ENCODE measurements at places on chromosomes 6 and 20.

DNA sequence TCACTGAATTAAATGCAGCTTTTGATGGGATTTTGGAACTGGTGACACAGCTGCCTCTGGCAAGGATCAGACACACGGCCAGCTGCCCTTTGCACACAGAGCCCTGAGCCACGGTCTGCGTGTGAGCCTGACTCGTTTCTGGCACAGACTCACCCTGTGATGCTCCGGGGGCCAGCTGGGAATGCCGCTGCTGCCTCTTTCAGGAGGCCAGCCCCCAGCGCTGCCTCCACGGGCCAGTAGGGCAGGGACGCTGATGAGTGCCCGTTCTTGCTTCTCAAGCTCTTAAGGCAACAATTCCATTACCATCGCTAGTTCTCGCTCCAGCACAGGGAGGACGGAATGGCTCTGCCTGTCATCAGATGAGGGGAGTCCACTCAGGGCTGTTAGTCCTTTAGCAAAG is 61.6 kb downstream of the IRF4 start:
- peak; percentile 32 for DNase-seq

- no peak for DNase-seq
Observed at GRCh38 chr6:105753207-105753606, 332.9 kb upstream of the PRDM1 start.

DNA sequence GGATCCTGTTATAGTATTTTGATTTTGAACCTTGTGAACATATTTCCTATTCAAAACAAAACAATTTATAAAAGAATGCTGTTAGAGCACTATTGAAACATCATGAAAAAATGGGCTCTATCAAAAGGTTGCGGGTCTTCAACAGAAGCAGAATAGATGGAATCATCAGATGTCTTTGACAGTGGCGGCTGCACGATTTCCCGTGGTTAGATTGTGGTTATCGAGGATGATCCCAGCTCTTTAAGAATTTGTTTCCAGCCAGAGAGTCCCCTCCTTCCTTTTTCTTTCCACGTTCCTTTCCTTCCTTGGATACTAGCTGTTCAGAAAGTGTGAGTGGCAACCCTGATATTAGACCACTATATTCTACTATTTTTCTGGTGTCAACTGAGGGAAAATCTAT is 163.4 kb downstream of the FARS2 start:
- no peak for DNase-seq

GRCh38 chr6:46390153-46390876 is 100.9 kb downstream of the RCAN2 start:
- DNase-seq = no peak

DNA sequence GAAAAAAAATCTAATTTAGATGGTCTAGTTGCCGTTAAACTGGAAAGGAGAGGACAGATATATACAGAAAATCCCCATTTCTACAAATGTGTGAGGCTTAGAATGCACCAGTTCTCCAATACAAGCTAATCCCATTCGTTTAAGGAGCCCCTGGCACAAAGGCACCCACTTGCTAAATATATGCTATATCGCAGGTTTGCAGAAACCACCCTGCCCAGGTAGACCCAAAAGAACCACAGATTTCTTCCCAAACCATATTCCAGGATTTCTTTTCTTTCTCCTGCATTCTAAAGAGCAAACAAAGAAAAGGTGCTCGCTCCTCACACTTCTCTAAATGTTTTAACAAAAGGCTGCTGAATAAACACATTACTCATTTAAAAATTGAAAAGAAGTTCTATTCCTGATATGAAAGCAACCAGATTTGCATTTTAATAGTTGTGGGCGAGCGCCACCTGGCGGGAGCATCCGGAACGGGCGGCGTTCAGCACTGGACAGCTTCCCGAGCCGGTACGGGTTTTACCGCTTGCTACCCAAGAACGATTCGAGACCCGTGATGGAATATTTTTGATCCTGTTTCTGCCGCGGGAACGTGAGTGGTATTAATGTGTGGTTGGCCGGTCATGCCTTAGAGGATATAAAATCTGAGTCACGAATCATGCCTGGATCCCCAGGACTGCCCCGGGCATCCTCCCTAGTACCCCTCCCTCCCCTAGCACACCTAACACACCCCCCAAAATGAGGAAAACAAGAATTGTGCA is 2.1 kb downstream of the PTPRT start:
- DNase-seq = peak; percentile 94

DNA sequence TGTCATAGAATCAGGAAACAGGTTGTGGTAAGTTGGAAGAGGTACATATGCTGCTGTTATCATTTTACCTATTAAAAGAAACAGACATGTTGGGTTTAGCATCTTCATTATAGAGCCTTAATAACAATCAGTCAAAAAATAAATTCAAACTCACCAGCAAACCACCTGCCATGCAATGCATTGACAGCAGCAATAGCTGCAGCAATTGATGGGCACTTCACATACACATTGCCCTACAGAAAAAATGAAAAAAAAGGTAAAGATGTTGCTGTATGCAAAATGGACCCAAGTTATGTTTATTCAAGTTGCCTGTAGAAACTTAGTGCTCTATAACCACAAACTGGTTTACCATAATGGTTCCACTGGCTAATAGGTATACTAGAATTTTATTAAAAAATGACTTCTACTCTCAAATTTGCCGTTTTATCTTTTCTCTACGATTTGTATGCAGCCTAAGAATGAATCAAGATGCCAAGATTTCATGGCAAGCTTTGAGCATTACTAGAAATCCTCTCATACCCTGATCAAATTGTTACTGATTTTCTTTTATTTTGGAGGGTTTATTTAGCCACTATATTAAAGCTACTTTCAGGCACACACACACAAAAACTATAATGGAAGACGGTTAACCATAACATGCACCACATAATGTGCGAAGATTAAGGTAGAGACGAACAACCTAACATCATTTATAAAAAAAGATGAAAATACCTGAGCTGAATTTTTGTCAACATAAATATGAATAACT is 5.5 kb downstream of the ROMO1 start:
- DNase-seq = no peak

DNA sequence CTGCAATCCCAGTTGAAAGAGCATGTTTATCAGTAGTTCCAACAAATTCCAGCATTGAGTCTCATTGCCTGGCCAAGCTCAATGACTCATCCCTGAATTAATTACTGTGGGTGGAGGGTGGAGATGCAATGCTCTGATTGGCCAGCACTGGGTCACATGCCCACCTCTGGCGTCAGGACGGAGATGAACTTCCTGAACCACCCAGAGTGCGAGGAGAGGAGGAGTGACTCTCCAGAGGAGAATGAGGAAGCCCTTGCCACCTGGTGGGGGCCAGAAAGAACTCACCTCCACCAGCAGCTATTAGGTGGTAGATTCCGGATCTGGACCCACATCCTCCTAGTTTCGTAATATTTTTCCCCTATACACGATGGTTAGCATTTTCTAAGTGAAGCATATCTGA is 283.9 kb downstream of the TBC1D7 start:
- peak; percentile 75 for DNase-seq

- no peak for DNase-seq
Observed at GRCh38 chr6:93418033-93418407, 1.3 kb downstream of the EPHA7 start.

- peak; percentile 77 for DNase-seq
Observed at GRCh38 chr6:48068278-48069251, 42.4 kb downstream of the PTCHD4 start.

Data from endodermal cell (in vitro differentiated cells).